ENCODE measurements at places on chromosomes 1 and 21. TPM values are rescaled to one million over a fixed set of nuclear protein-coding genes. Genes with fewer than 3 reads are reported as not detected.

DNA sequence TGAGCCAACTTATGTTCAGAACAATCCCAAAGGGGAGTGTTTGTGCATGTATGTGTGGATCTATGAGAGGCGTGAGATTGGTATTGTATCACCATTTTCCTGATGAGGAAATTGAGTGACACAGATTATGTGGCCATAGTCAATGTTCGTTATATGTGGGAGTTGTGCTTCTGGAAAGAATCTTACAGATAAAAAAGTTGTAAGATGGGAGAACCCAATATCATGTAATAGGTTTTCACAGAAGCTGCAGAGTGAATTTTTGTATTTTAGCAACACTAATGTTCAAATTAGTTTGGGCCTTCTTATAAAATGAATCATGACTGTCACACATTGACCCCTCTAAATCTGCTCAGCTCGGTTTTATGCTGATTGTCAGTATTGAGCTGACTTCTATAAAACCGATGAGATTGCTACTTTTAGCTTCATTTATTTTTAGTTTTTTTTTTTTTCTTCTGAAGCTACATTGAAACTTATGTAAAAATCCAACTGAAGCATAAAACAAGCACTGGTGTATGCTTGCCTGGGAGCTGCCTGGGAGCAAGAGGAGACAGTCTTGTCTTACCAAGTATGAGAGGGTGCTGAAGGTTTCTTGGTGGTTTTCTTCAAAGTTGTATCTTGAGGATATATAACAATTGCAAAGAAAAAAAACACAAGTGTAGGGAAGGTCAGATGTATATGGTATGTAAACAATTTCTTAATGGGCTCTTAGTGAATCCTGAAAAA, 4.1 kb downstream of the RWDD3 start:
- no peak for DNase-seq

INSRR gene
- 0.47 TPM for total RNA-seq

- no peak for DNase-seq
Observed at GRCh38 chr1:51689075-51689440, 72.2 kb downstream of the OSBPL9 start.

HEYL gene
- 0.07 TPM for total RNA-seq

GRCh38 chr1:186985889-186986491, 157.2 kb downstream of the PLA2G4A start:
- no peak for DNase-seq

GRCh38 chr1:228429698-228430097, 13.0 kb upstream of the TRIM17 start:
- DNase-seq: no peak

BTBD8 gene
- total RNA-seq: 2.0 TPM

- no peak for DNase-seq
Observed at GRCh38 chr1:161404051-161404597, 36.4 kb upstream of the CFAP126 start.

- DNase-seq: peak; percentile 90
Observed at GRCh38 chr1:153568367-153569099, 2.9 kb upstream of the S100A2 start.

TCHH gene
- total RNA-seq: not detected

GRCh38 chr1:15833842-15834405, 13.6 kb upstream of the SPEN start:
- DNase-seq: no peak

DNA sequence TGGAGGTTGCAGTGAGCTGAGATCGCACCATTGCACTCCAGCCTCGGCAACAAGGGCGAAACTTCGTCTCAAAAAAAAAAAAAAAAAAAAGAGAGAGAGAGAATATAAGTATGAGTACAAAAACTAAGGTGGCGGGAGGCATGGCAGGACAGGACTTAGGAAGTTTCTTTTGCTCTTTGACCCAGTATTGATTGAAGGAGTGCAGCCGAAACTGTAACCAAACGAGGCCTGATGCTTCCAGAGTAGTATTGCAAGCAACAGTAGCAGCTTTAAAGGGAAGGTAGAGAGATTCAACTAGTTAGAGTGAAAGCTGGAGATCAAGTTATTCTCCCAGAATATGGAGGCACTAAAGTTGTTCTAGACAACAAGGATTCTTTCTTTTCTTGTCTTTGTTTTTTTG, 99.2 kb upstream of the CASZ1 start:
- DNase-seq: no peak

- DNase-seq: no peak
Observed at GRCh38 chr1:12515234-12515633, 102.8 kb downstream of the DHRS3 start.

- no peak for DNase-seq
Observed at GRCh38 chr1:98931128-98931835, 73.4 kb downstream of the PLPPR5 start.

GRCh38 chr21:36549470-36549869, 69.5 kb upstream of the CLDN14 start:
- no peak for DNase-seq

DNA sequence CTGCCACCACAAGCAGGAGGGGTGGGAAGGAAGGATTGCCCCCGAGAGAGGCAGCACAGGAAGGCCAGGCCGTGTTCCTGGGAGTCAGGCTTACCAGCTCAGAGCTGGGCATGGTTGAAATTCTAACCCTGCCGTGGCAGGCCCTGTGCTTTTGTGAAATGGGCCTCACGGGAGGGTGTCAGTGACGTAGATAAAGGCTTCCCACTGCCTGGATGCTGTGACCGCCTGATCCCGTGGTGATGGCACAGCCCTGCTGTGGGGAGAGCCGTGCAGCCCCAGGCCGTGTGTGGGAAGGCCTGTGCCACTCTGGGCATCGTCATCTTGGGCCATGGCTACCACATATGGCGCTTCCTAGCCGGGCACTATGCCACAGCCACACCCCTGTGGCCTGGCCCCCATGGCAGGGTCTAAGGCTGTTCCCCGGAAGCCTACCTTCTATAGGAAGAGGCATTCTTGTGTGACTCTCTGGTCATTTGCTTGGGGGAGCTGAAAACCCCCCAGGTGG, 161.3 kb downstream of the PCBP3 start:
- no peak for DNase-seq

- no peak for DNase-seq
Observed at GRCh38 chr1:232655746-232656085, 25.8 kb upstream of the SIPA1L2 start.

DNA sequence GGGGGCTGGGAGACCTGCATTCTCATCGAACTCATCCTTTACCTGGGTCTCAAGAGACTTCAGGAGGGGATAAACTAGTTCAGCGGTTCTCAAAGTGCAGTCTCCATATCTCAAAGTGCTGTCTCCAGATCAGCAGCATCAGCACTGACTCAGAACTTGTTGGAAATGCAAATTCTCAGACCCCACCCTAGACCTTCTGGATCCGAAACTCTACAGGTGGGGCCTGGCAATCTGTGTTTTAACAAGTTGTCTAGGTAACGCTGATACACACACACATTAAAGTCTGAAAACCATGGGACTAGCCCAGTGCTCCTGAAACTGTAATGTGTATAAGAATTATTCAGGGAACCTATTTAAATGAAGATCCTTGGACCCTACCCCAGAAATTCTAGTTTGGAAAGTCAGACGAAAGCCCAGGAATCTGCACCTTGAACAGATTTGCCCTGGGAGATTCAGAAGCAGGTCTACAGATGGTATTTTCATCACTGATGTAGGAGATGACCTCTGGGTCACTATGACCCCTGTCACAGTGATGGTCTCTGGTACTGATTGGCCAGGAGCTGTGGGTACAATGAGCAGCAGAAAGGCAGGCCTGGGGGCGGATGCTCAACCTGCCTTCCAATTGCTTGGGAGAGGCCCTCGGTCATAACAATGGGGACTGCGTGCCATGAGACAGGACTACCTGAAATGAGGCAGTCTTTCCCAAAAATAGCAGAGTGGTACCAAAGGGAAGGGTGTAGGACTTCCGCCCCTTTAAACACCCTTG, 127.2 kb downstream of the FAM78B start:
- no peak for DNase-seq

SPRR2A gene
- total RNA-seq: not detected

GRCh38 chr1:33343539-33343938, 22.6 kb upstream of the A3GALT2 start:
- DNase-seq: no peak

ABCG1 gene
- total RNA-seq: 12.7 TPM

DNA sequence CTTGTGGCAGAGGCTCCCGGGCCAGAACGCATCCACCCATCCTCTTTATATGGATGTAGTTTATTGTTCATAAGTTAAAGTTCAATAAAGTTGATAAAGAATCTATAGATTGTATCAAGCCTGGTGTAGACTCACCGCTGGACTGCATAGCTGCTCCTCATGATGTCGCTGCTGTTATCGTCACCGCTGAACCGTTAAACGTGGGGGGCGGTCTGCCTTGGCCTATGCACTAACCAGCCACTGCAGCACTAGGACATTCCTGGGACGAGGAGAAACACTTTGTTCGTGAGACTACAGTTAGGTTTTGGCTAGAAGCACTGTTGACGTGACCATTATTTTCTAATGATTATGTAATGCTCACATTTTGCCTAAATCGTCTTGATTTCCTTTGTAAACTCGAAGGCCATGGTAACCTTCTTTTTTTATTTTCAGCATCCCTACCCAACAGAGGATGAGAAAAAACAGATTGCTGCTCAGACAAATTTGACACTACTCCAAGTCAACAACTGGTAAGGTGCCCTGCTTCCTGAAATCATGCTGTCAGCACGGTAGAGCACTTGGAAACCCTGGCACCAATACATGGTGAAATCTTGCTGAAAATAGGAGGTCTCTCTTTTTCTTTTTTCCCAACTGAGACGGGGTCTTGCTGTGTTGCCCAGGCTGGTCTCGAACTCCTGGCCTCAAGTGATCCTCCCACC, 50.2 kb downstream of the PKNOX1 start:
- no peak for DNase-seq

SYT6 gene
- total RNA-seq: not detected

DNA sequence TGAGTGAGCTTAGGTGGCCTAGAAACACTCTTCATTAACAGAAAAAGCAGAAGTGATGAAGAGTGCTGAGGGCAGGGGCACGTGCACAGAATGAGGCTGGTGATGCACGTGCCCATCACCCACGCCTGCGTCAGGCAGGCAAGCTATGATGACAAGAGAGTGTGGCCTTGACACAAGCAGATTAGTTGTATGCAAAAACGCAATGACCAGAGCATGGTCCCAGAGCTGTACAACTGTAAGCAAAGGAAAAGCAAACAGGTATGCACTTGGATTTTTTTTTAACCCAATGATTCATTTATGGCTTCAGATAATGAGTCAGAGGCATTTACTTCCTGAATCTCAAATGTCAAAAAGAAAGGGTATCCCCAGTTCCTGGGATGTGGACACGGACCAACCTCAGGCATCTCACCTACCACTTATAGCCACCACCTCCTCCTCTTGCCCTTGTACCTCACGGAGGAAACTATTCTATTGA, 9.1 kb upstream of the TMEM61 start:
- no peak for DNase-seq

OR2L13 gene
- not detected for total RNA-seq

GRCh38 chr1:55951291-55951690, 628.1 kb downstream of the PLPP3 start:
- no peak for DNase-seq

DNA sequence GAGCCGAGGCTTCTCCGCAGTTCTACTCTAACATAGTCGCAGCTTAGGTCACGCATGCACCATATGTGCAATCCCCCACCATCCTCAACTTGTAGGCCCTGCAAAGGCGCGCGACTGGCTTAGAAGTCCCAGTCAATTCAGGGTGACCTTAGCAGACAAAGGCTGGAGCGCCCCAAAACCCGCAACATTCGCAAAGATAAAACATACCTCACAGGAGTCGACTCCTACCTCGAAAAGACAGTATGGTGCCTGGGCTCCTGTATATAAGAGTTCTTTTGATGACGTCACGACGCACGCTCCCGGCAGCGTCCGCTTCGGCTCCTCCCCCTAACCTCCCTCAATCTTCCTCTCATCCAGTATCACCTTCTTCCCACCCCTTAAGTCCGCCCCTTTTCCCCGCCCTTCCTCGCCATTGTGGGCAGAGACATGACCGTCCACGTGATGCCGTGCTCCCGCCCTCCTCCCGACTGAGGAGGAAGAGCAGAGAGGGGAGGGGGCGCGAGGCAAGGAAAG, at the start of gene GAS5:
Gene GAS5 (minus strand): TSS at position 237 of the 513 bp plus-strand sequence.
- DNase-seq: peak; percentile 100

C1QC gene
- total RNA-seq: not detected

- DNase-seq: no peak
Observed at GRCh38 chr1:30639881-30640452, 83.4 kb downstream of the MATN1 start.

- DNase-seq: no peak
Observed at GRCh38 chr1:44114098-44114497, 4.5 kb upstream of the KLF17 start.

- no peak for DNase-seq
Observed at GRCh38 chr1:65221638-65222339, 73.8 kb downstream of the AK4 start.

DNA sequence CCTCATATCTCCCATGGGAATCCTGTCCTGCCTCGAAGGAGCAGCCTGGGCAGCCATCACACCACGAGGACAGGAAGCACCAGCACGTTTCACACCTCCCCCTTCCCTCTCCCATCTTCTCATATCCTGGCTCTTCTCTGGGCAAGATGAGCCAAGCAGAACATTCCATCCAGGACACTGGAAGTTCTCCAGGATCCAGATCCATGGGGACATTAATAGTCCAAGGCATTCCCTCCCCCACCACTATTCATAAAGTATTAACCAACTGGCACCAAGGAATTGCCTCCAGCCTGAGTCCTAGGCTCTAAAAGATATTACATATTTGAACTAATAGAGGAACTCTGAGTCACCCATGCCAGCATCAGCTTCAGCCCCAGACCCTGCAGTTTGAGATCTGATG, 8.7 kb downstream of the SLAMF8 start:
- DNase-seq: no peak

GRCh38 chr1:202361701-202362100, 13.2 kb downstream of the PPP1R12B start:
- no peak for DNase-seq

GRCh38 chr1:64243757-64244080, 40.3 kb downstream of the UBE2U start:
- no peak for DNase-seq

CLCA4 gene
- total RNA-seq: not detected

ST6GALNAC5 gene
- not detected for total RNA-seq

DNA sequence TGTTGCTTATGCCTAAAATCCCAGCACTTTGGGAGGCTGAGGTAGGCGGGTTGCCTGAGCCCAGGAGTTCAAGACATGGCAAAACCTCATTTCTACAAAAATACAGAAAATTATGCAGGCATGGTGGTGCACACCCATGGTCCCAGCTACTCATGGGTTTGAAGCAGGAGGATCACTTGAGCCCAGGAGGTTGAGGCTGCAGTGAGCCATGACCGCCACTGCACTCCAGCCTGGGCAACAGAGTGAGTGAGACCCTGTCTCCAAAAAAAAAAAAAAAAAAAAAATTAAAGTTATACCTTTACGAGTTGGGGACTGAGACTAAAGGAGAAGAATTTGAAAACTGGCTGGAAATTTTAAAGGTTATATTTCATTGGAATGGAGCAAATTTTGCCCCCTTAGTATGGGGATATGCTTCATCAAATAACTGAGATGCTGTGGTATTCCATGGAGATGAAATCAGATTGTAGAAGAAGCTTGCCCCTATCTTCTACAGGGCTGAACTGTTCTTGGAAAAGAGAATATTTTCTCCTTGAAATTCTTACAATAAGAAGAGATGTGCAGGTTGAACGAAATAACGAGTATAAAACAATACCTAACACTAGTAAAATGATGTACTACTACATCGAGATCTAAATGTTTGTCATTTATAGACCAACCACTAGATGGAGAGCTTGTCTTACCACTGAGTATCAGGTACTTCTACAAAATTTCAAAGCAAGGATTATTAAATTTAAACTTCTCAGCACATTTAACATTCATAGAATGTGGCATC, 34.9 kb upstream of the SCYL3 start:
- no peak for DNase-seq

TTC22 gene
- 3.3 TPM for total RNA-seq
